ENCODE measurements at places on chromosomes 4 and X.

DNA sequence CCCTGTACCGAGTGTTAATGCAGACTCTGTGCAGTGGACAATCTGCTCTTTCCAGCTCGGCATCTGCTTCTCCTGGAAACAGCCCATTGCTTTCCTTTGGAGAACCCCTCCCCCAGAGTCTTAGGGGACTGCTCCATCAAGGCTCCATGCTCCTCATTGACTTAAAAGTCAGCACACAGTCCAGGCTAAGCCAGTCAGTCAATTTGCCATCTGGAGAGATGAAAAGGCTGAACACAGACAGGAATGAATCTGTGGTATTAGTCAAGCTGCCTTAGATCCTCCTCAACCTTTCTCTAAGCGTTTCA is 20.3 kb downstream of the ATP8A1 start:
- DNase-seq: no peak

GRCh38 chrX:71664889-71665491 is 2.4 kb upstream of the LOC101059915 start:
- no peak for DNase-seq

GRCh38 chr4:41435510-41435909 is 102.4 kb upstream of the LIMCH1 start:
- no peak for DNase-seq

DNA sequence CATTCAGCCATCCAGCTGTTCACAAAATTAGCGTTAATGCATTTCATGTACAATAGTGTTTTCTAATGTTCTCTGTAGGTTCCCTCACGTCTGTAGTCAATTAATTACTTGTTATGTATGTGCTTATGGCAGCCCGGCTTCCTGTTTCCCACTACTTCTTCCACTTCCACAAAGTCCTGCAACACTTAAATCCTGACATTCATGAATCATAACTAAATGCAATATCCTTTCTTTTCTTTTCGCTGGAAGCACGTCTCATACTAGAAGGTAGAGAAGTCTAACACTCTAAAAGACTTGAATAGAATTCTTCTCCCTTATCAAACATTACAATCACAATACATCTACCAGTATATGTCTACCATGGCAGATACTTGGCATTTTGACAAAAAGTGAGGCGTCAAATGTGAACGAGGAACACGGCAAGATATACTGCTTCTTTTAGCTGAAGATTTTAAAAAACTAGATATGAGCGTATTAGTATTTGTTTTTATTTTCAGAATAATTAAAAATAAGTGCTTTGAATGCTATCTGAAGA is 239.0 kb upstream of the DIAPH2 start:
- no peak for DNase-seq

GRCh38 chr4:7252510-7253340 is 60.4 kb downstream of the SORCS2 start:
- DNase-seq: no peak

DNA sequence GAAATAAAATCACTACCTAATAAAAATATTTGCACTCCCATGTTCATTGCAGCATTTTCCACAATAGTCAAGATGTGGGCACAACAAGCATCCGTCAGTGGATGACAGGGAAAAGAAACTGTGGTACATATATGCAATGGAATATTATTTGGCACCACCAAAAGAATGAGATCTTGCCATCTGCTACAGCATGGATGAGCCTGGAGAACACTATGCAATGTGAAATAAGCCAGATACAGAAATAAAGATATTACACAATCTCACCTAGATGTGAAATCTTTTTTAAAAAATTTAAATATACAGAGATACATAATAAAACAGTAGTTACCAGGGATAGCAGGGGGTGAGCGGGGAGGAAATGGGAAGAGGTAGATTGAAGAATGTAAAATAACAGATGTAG is 44.8 kb downstream of the LDB2 start:
- DNase-seq: no peak

- no peak for DNase-seq
Measured at GRCh38 chrX:22184096-22184495, 88.6 kb upstream of the CBLL2 start.

GRCh38 chr4:95084584-95084983 is 326.8 kb downstream of the BMPR1B start:
- DNase-seq: no peak

- no peak for DNase-seq
Measured at GRCh38 chr4:142331646-142332045, 514.5 kb downstream of the INPP4B start.

GRCh38 chrX:65679071-65679540 is 11.7 kb downstream of the MSN start:
- DNase-seq: no peak

DNA sequence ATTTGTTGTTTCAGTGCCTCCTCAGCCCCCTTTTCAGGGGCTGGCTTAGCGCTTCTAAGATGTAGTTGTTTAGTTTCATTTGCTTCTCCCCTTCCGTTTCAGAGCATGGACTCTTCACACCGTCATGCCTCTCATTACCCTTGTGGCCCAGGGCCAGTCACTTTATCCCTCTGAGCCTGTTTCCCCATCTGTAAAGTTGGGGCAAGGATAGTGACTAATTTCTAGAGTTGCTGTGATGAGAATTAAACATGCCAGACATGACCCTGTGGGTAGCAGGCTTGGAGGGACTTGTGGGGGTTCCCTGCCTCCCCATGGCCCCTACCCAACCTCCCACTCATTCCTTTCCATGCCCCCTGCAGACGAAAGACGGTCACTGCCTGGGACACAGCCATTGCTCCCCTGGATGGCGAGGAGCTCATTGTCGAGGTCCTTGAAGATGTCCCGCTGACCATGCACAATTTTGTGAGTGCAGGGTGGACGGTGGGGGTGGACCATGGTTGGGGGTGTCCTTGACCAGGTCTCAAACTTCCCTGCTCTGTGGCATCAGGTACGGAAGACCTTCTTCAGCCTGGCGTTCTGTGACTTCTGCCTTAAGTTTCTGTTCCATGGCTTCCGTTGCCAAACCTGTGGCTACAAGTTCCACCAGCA is 3.6 kb downstream of the ARAF start:
- no peak for DNase-seq

Data from ACHN (cell line).